Lung (tissue), 17 donors: ENCODE measurements at places on chromosomes 13 and 19. TPM values are rescaled to one million over a fixed set of nuclear protein-coding genes. Genes with fewer than 3 reads are reported as not detected.
A peak's percentile ranks its signal among the peaks of the same experiment; 100 is the strongest.

- DNase-seq: no peak
These were observed 79.7 kb upstream of the MBNL2 start for GRCh38 chr13:97142452-97142851.

- DNase-seq: no peak
These were observed 5.7 kb upstream of the LRRC4B start for GRCh38 chr19:50573741-50574461.

Gene LRRC63
- 0.83 TPM for total RNA-seq

Gene PINLYP
- 8.9 TPM for total RNA-seq

GRCh38 chr13:101490406-101491015 is 38.0 kb downstream of the ITGBL1 start:
- DNase-seq: no peak

DNA sequence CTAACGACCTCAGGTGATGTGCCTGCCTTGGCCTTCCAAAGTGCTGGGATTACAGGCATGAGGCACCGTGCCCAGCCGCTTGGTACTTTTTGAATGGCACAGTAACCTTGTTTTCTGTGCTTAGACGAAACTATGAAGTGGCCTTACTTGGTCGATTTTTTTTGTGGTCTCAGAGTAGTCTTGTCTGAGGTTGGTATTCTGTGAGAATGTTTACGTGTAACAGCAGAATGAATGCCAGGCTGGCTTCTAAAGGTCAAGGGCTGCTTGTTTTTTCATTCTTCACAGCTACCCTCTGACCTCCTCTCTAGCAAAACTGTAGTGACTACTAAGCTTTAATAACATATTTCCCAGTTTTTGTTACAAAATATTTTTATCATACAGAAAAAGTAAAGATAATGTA is 313.3 kb downstream of the GPC6 start:
- no peak for DNase-seq

GRCh38 chr19:52237771-52238400 is 31.5 kb upstream of the ZNF766 start:
- DNase-seq: peak; percentile 74

DNA sequence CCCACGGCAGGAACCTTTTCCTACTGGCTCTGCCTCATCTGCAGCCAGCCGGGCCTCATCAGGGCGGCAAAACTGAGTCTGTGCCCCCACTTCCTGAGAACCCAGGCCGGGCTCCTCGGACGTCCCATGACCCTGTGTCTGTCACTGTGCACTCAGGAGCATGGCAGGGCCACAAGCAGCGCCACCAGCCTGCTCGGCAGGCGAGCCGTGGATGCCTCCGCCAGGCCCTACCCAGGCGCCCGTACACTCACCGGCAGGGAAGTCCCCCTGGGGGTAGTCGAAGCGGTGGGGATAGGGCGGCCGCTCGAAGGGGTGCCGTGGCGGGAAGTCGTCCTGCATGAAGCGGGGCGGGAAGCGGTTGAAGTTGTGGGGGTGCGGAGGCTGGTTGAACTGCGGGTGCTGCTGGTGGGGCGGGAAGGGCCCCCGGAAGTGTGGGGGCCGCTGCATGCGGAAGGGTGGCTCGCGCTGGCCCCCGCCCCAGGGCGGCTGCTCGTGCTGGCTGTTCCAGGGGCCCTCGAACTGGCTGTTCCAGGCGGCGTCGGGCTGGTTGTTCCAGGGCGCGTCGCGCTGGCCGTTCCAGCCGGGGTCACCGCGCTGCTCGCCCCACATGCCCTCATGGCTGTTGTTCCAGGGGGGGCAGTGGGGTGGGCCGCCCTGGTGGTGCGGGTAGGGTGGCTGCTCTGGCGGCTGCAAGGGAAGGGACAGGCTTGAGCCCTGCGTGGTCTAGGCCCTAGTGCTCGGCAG is 17.1 kb downstream of the CHERP start:
- DNase-seq: no peak

DNA sequence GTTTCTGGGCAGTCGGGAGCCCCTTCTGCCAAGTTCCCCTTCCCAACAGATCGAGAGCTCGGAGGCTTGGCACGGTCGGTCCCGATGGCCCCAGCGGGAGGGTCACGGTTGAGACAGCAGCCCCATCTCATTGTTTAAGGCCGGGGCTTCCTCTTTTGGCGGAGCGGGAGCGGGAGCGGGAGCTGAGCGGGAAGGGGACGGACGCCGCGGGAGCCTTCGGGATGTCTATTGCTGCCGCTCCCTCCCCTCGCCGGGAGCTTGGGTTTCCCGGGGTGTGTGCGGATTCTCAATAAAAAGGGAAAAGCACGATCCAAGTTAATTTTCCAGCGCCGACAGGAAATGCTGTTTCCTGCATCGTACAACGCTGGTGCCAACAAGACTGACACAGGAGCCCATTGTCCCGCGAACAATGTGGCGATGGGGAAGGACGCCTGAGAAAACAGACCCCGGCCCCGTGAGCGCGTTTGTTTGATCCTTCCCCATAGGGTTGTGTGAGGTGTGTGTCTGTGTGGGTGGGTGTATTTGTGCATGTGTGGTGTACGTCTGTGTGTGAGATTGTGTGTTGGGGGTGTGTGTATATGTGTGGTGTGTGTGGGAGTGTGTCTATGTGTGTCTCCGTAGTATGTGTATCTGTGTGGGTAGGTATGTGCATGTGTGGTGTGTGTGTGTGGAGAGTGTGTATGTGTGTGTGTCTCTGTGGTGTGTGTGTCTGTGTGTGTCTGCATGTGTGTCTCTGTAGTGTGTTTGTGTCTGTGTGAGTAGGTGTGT is 36.3 kb upstream of the FLT1 start:
- DNase-seq: peak; percentile 80

GRCh38 chr13:32086791-32087441 is 55.3 kb downstream of the FRY start:
- DNase-seq: no peak

Gene KLF1
- 0.28 TPM for total RNA-seq

Gene MYPOP
- 6.7 TPM for total RNA-seq
